ENCODE measurements at places on chromosomes 3 and 15.

DNA sequence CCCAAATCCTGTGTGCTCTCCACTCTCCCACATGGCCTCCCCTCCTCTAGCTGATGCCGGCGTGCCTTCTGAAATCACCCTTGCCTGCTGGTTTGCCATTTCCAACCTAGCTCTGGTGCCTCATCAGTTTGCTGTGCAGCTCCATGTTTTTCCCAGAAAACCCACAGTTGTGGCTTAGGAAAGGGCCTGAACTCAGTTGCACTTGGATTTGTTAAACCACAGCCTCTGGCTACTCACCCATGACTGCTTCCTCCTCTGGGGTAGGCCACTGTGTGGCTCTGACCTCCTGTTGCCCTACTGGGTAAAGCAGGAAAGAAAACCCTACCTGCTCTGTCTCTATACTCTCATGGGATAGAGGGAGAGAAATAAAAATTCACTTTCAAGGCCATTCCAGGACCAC, 97.3 kb downstream of the DAPK2 start:
- DNase-seq, result no peak

GRCh38 chr3:189490337-189490736, 140.9 kb upstream of the TP63 start:
- no peak for DNase-seq

DNA sequence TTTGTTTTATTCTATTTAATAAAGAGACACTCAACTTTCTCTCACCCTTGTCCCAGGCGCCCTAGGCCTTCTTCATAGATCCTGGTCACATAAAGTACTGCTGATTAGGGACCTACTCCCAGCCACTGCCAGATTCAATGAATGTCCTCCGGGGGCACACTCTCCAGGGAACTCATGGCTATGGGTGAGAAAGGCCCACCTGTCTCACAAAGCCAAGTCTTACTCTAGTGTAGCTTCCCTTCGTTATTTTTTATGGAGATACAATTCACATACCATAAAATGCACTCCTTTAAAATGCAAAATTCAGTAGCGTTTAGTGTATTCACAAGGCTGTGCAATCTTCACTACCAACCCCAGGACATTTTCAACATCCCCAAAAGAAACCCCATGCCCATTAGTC, 87.8 kb downstream of the ADCY5 start:
- DNase-seq, result no peak

DNA sequence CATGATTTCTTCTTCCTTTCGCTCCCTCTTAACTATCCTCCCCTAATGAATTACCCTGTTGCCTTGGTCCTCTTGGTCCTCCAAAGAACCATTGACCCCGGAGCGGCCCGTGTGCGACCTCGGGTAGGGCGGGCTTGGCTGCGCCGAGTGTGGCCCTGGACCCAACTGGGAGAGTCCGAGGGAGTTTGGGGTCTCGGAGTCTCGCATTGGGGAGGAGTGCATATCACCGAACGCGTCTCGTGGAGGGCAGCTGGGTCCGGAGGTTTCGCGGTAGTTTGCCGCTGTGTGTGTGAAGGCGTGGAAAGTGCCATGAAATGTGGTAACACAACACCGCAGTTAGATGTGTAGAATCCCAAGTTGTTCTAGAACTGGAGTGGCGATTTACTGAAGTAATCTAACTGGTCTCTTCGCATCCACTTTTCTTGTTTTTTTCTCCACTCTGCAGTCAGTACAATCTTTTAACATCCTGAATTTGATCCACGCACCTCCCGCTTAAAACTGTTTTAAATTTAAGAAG, 363 bp downstream of the GTF2E1 start:
- DNase-seq, result no peak

- DNase-seq, result no peak
Observed at GRCh38 chr3:162973428-162973917, 1476.9 kb downstream of the OTOL1 start.

GRCh38 chr3:150609988-150610387, 6.9 kb downstream of the SELENOT start:
- DNase-seq, result no peak

DNA sequence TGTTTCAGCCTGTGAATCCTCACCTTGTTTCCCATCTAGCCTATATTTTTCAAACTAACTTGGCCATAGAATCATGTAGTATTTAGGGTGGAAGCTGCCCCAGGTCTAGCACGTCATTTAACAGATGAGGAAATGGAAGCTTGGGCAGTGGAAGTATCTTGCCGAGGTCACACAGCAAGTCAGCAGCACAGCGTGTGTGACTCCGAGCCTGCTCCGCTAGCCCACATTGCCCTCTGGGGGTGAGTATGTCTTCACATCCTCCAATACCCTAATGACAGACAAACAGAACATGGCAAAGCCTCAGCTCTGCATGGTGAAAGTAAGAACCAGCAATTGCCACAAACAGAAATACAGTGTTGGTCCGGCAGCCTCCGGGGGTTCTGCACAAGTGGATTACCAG, 2.2 kb upstream of the CCR5 start:
- peak; percentile 57 for DNase-seq

- DNase-seq, result no peak
Observed at GRCh38 chr3:152742368-152743347, 92.3 kb upstream of the P2RY1 start.

GRCh38 chr3:33167716-33168336, 50.8 kb downstream of the SUSD5 start:
- no peak for DNase-seq
